HFFc6 (cell line): ENCODE measurements at places on chromosomes 5 and 9. TPM values are rescaled to one million over a fixed set of nuclear protein-coding genes. Genes with fewer than 3 reads are reported as not detected.

GRCh38 chr5:178588769-178589168 lies 1.4 kb downstream of the COL23A1 start:
- peaks cover 6% of the 10 kb centered on the region; the same call in 1 of the 2 replicates for H3K4me1 ChIP-seq
- no peak overlapping the region for H3K27ac ChIP-seq
- DNase-seq = no peak
- H3K36me3 ChIP-seq = peaks cover under 1% of the 10 kb centered on the region
- H3K27me3 ChIP-seq = peaks cover 17% of the 10 kb centered on the region

DNA sequence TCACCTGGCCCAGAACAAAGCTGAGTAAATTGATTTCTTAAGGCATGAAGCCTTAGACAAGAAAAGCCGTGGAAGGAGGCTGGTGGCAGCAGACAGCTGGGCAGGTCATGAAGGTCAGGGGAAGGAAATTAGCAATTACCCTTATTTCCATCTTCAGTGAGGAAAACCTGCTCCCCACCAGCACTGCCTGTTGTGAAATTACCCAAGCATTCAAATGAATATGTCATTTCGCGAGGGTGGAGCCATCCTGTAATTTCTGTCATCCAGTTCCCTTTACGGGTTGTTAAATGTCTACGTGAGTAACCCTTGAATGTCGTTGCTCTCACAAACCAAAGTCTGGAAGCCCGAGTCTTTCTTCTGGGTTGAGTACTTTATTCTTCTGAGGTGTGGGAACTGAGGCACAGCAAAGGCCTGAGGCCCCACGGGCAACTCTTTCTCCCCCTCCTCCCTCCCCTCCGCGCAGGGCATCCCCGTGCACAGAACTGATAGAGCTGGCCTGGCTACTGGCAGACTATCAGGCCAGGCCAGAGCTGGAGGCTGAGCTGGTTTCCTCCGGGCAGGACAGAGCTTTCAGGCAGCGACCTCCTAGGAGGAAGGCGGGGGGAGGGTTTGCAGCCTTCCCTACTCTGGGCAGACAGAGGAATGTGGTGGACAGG lies 22.0 kb upstream of the AK3 start:
- H3K27me3 ChIP-seq = peaks cover 2% of the 10 kb centered on the region; the same call in 1 of the 2 replicates
- H3K36me3 ChIP-seq = no peaks in the 10 kb centered on the region
- H3K27ac ChIP-seq = peak overlapping the region; percentile 42

DNA sequence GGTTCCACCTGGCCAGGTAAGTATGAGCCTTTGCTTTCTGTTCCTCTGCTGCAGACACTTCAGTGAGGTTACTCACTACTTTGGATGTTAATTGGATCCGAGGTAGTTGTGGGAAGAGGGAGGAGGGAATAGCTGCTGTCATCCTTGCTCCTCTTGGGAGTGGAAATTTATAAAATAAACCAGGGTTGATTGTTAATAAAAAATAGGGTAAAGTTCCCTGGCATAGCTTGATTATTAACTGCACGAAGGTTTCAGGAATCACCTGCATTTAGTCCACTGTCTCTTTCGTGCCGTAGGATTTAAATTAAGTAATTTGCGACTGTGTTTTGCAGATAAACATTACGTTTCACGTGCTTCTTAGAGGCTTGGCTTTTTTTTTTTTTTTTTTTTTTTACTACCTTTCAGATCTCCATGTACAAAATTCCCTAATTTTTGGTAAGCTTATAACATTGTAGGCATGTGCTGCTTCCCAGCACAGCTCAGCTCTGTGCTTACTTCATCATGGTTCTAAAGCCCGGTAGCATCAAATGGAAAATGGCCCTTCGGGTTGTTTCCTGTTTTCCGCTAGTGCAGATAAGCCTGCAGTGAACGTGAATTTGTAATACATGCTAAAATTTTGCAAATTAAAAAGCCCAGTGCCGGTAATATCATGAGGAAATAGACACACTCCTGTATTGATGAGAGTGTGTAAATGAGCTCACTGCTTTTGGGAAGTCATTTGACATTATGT lies 26.9 kb upstream of the LTC4S start:
- H3K4me1 ChIP-seq = peaks cover 57% of the 10 kb centered on the region
- H3K36me3 ChIP-seq = peaks cover 18% of the 10 kb centered on the region
- H3K27me3 ChIP-seq = no peaks in the 10 kb centered on the region
- peak overlapping the region; percentile 56 for H3K4me3 ChIP-seq

GRCh38 chr9:116381350-116381749 lies 227.8 kb downstream of the PAPPA start:
- H3K4me3 ChIP-seq = no peak overlapping the region
- H3K36me3 ChIP-seq = peaks cover 44% of the 10 kb centered on the region
- peaks cover 34% of the 10 kb centered on the region for H3K4me1 ChIP-seq
- H3K27me3 ChIP-seq = no peaks in the 10 kb centered on the region; the same call in none of the 2 replicates

DNA sequence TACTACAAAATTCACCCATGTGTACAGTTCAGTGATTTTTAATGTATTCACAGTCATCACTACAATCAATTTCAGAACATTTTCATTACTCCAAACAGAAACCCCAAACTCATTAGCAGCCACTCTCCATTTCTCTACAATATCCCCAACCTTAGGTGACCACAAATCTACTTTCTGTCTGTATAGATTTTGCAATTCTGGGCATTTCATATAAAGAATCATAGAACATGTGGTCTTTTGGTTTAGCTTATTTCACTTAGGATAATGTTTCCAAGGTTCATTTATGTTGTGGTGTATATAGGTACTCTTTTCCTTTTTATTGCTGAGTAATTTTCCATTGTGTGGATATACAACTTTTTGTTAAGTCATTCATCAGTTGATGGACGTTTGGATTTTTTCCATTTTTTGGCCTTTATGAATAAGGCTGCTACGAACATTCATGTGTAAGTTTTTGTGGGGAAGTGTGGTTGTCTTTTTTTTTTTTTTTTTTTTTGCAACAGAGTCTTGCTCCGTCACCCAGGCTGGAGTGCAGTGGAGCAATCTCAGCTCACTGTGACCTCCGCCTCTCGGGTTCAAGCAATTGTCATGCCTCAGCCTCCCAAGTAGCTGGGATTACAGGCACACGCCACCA lies 54.5 kb downstream of the DOCK8 start:
- no peaks in the 10 kb centered on the region for H3K4me1 ChIP-seq
- H3K27ac ChIP-seq = no peak overlapping the region

DNA sequence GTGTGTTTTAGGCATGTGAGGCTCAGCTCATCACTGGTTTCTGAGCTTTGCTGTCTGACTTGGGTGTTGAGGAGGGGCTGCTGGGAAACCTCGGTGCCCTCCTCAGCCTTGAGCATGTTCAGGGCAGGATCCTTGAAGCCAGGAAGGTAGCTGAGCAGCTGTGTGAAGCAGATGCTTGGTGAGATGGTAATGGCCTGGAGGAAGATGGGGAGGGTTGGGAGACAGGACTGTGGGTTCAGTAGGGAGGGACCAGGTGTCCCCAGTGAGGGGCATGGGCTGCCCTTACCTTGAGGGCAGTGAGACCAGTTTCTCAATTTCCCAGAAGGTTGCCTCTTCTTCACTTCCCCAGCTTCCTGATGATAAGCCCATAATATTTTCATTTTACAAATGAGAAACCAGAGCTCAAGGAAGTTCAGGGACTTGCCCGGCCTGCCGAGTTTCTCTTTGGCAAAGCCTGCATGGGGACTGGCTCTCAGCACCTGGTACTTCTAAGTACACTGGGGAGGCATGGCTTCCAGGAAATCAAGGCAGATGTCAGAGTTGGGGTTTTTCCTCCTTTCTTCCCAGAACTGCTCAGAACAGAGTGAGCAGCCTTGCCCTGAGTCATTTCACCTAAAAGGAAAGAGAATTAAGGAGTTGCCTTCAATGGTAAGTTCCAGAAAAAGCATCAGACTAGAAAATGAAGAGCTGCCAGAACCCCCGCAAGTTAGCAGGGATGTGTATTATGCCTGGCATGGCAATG lies 225.7 kb downstream of the MAST4 start:
- H3K4me1 ChIP-seq = no peaks in the 10 kb centered on the region
- H3K36me3 ChIP-seq = no peaks in the 10 kb centered on the region
- no peak overlapping the region for H3K27ac ChIP-seq

DNA sequence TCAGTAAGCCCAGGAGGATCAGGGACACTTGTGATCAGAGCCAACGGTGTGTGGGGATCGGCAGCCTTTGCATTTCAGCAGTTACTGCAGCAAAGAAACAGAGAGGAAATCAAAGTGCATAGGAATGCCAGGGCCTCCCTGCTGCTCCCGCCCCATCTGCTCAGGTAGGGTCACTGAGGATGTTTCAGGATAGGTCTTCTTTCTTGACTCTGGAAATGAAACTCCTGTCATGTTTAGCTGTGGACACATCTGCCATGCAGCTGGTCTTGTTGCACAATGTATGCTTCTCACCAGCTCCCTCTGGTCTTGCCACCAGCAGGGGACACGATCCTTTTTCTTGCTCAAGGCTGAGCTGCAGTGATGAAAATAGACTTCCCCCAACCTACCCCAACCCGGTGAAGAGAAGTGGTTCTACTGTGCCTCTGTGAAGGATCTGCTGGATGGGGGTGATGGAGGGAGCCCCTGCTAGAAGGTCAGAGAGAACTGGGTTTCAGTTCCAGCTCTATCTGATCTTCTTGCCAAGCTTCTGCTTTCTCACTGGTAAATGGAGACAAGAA lies 185.2 kb upstream of the KLF4 start:
- no peaks in the 10 kb centered on the region for H3K36me3 ChIP-seq
- H3K27ac ChIP-seq = no peak overlapping the region
- peaks cover 17% of the 10 kb centered on the region; the same call in 1 of the 2 replicates for H3K27me3 ChIP-seq
- H3K4me3 ChIP-seq = no peak overlapping the region

DNA sequence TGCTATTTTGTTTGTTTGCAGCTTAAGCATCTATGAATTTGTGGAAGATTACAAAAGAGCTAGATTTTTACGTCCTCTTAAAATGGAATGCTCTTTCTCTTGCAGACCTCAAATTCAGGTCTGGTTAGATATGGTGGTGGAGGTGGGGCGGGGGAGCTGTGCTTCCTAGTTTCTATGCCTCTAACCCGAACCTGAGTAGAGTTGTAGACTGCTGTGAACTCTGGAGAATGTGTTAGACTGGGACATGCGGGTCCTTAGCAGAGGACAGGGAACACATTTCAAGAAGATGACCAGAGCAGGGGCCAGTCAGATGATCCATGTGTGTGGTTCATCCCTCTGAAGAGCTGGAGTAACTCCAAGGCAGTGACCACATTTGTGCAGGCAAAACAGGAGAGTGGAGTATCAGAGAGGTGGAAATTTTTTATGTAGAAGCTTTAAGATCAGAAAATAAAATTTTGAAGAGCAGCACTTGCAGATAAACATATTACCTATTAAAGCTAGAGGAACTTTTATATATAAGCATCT lies 154.9 kb downstream of the FAM174A start:
- no peaks in the 10 kb centered on the region; the same call in 1 of the 2 replicates for H3K27me3 ChIP-seq
- DNase-seq = no peak
- no peak overlapping the region for H3K27ac ChIP-seq
- no peaks in the 10 kb centered on the region for H3K36me3 ChIP-seq
- H3K4me1 ChIP-seq = no peaks in the 10 kb centered on the region

GRCh38 chr5:137167187-137167586 lies 331.9 kb downstream of the SPOCK1 start:
- H3K36me3 ChIP-seq = no peaks in the 10 kb centered on the region
- H3K27ac ChIP-seq = no peak overlapping the region
- H3K4me3 ChIP-seq = no peak overlapping the region
- no peaks in the 10 kb centered on the region for H3K4me1 ChIP-seq
- no peak for DNase-seq

GRCh38 chr5:150783422-150783928 lies 4.9 kb downstream of the SMIM3 start:
- no peaks in the 10 kb centered on the region; the same call in none of the 2 replicates for H3K27me3 ChIP-seq
- H3K4me3 ChIP-seq = peak overlapping the region; percentile 100
- peak overlapping the region; percentile 95 for H3K27ac ChIP-seq
- peaks cover 11% of the 10 kb centered on the region; the same call in 1 of the 2 replicates for H3K36me3 ChIP-seq
- peak; percentile 96 for DNase-seq
- peaks cover 87% of the 10 kb centered on the region for H3K4me1 ChIP-seq

DNA sequence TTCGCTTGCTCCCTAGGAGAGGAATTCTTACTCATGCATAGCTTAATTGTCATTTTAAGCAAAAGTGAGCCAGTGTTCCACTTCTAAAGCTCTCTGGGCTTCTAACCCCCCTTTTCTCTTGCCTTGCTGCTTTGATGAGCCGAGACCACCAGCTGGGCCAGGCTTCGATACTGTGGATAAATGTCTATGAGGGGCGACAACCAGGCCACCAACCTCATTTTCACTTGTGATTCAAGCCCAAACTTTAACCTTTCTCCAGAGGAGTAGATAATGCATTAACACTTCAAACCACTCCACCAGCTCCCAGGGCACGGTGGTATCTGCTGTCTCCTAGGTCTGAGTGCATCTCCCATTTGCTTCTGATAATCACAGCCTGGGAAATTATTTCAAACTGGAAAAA lies 205.6 kb downstream of the PSAT1 start:
- DNase-seq = no peak
- H3K27ac ChIP-seq = no peak overlapping the region
- peaks cover 16% of the 10 kb centered on the region for H3K27me3 ChIP-seq
- no peak overlapping the region for H3K4me3 ChIP-seq
- no peaks in the 10 kb centered on the region for H3K4me1 ChIP-seq
- H3K36me3 ChIP-seq = no peaks in the 10 kb centered on the region

- H3K36me3 ChIP-seq = no peaks in the 10 kb centered on the region
- H3K4me3 ChIP-seq = no peak overlapping the region
- H3K4me1 ChIP-seq = peaks cover 10% of the 10 kb centered on the region; the same call in 1 of the 2 replicates
- DNase-seq = peak; percentile 8
- H3K27ac ChIP-seq = no peak overlapping the region
Observed at GRCh38 chr9:10268531-10269485, 344.0 kb downstream of the PTPRD start.

GRCh38 chr5:123157791-123158581 lies 68.9 kb downstream of the PRDM6 start:
- H3K27ac ChIP-seq = no peak overlapping the region
- H3K4me1 ChIP-seq = peaks cover 25% of the 10 kb centered on the region
- peak; percentile 52 for DNase-seq
- H3K27me3 ChIP-seq = peaks cover 11% of the 10 kb centered on the region
- peak overlapping the region; percentile 40 for H3K4me3 ChIP-seq

GRCh38 chr5:133508331-133508730 lies 104.0 kb downstream of the FSTL4 start:
- DNase-seq = no peak
- H3K36me3 ChIP-seq = no peaks in the 10 kb centered on the region
- H3K27ac ChIP-seq = no peak overlapping the region
- peaks cover 5% of the 10 kb centered on the region for H3K27me3 ChIP-seq
- no peaks in the 10 kb centered on the region for H3K4me1 ChIP-seq
- H3K4me3 ChIP-seq = no peak overlapping the region

DNA sequence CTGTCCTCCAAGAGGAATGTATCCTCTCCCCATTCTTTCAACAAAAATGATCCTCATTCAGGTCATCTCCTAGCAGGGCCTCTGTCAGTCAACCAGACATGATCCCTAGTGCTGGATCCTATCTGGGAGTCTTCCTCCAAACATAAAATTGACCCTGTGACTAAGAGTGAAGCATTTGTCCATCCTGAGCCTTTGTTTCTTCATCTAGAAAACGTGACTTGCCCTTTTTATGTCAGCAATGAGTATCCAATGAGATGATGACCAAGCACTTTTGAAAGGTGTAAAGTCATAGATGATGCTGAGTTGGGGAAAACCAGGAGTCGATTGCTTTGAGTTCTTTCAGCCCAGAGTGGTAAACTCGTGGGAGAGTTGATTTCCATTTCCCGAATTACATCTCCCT lies 143.3 kb downstream of the CMYA5 start:
- H3K4me1 ChIP-seq = peaks cover 11% of the 10 kb centered on the region; the same call in 1 of the 2 replicates
- peaks cover 11% of the 10 kb centered on the region for H3K27me3 ChIP-seq
- H3K4me3 ChIP-seq = no peak overlapping the region
- H3K27ac ChIP-seq = no peak overlapping the region

LCN1 gene
- total RNA-seq = not detected in 3 replicates

HMMR gene
- total RNA-seq = 13.3 and 33.1 TPM in 2 replicates

SLCO6A1 gene
- not detected in 3 replicates for total RNA-seq

PKD2L2 gene
- not detected in 3 replicates for total RNA-seq

C5orf52 gene
- not detected in 3 replicates for total RNA-seq

SPINK1 gene
- not detected in 3 replicates for total RNA-seq

DMRT1 gene
- total RNA-seq = not detected in 3 replicates

CNTNAP3B gene
- not detected in 3 replicates for total RNA-seq

FOXD1 gene
- 39.2 to 50.0 TPM (median 46.3 TPM) in 3 replicates for total RNA-seq
